ENCODE measurements at places on chromosomes 11 and 22. TPM values are rescaled to one million over a fixed set of nuclear protein-coding genes. Genes with fewer than 3 reads are reported as not detected.

Gene UNC93B1
- 21.5 TPM for total RNA-seq

Gene CNGA4
- not detected for total RNA-seq

Gene TRIM22
- 104 TPM for total RNA-seq

Gene OAF
- total RNA-seq = 1.2 TPM

Gene HTR3A
- total RNA-seq = not detected

Gene C11orf87
- not detected for total RNA-seq

Gene OR10D3
- not detected for total RNA-seq

Gene AQP11
- 0.48 TPM for total RNA-seq

Gene HNRNPUL2
- 56.0 TPM for total RNA-seq

Gene MRGPRX3
- total RNA-seq = not detected

Gene KCNQ1
- 10.7 TPM for total RNA-seq

Gene RHOD
- 0.57 TPM for total RNA-seq

Gene ISX
- not detected for total RNA-seq

Gene ABCC8
- total RNA-seq = not detected

Gene SOX6
- total RNA-seq = not detected

Gene ELMOD1
- total RNA-seq = 0.12 TPM

DNA sequence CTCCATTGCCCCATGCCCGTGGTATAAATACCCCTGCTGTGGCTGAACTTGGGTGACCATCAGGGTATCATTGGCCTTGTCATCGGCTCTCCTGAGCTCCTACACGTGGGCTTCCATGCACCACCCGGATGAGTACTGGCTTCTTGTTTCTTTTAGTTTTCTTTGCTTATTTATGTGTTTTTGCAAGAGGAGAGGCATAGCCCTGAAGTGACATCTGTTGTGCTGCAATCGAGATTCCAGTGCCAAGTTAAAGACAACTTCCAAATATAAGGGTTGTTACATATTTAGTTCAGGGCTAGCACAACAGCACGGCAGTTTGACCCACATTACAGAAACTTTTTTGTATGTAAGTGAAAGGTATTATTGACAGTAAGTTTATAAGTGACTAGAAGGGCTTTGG is 1087.1 kb downstream of the TBC1D22A start:
- no peak for DNase-seq

- no peak for DNase-seq
Observed at GRCh38 chr11:33842236-33842915, 49.5 kb downstream of the LMO2 start.

DNA sequence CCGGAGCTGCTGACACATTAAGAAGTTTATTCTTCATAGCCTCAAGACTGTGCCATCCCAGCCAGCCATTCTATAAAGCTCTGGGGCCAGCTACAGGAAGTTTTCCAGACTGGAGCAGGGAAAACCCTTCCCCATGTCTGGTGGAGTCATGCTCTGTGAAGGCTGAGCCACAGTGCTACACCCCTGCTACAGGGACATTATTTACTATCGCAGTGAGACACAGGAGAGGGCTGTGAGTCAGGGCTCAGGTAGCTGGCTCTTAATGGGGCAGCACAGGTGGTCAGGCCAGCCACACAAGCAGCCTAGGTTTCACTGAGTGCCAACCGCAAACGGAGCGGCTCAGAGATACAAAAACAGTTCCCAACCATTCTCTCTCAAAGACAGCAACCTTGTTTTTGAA is 12.1 kb downstream of the HPS4 start:
- DNase-seq = no peak

- DNase-seq = no peak
Observed at GRCh38 chr11:27179334-27179733, 138.7 kb downstream of the BBOX1 start.

- DNase-seq = no peak
Observed at GRCh38 chr22:28544431-28544868, 135.2 kb downstream of the TTC28 start.

DNA sequence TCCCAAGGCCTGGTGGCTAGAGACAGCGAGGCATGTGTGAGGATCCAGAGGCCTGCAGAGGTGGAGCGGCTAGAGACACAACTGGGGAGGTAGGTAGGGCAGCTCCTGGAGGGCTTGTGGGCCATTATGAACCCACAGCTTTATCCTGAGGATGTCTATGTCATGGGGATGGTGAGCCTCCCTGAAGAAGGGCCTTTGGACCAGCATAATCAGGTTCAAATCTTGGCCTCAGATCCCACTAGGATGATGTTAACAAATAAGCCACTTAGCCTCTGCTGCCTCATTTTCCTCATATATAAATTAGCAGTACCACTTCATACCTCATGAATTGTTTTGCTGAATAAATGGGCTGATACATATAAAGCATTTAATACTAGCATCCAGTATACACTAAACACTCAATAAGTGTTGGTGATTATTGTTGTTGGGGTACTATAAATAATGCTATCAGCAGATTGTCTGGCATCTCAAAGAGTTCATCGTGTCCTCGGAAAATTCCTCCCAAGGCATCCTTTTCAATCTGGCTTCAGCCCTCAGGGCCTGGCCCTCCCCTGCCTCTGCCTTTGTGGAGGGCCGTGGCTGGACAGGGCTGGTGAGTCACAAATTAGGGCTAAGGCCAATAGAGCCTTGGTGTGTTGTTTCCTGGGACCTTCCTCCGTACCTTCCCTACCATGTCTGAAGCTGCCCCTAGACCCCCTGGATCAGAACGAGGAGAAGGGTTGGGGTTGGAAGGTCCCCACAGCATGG is 30.9 kb upstream of the LRRC32 start:
- DNase-seq = no peak

DNA sequence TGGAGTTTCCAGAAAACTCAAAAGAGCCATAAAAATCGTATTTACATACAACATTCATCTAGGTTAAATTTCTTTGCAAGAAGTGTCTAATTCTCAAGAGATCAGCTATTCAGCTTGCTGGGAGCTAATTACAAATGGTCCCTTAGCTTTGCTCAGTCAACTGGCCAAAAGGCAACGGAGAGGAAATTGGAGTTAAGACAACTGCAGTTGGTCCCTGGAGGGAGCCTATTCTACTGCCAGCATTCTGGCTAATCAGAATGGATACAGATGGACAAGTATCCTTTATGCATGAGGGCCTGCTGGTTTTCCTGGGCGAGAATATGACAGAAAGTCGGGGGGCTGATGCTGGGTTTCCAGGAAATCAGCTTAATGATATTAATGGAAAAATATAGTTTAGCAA is 45.5 kb downstream of the KCNJ1 start:
- no peak for DNase-seq

- DNase-seq = no peak
Observed at GRCh38 chr22:25327018-25327755, 107.7 kb downstream of the CRYBB2 start.

DNA sequence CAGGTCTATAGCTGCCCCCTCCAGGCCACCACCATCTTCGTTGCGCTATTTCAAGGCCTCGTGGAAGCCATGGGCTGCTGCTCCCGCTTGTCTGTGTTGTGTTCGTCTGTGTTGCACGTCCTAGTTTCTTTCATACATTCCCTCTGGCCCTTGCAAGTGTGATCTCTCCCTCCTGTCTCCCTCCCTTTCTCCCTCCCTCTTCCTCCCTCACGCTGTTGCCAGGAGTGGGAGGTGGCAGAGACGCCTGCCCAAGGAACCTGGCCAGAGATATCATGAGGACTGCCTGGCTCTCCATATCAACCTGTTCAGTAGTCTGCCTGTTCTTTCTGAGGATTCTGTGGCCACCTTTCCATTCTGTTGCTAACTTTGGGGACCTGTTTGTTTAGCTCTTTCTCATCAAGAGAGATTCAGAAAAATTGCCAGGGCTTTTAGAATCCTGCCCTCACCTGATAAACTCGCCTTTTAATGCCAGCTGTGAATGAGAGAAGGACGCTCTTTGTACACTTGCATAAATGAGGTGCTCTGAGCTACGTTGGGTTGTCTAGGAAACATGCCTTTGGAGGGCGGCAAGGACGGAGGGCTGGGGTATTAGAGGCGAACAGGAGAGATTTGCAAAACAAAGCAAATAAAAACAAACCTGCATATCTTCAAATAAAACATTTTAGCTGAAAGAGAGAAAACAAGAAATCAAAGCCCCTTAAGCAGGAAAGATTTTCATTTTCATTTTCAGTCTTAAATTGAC is 185.2 kb downstream of the TBC1D22A start:
- DNase-seq = no peak

- no peak for DNase-seq
Observed at GRCh38 chr22:31747441-31747840, 2.5 kb downstream of the PRR14L start.

DNA sequence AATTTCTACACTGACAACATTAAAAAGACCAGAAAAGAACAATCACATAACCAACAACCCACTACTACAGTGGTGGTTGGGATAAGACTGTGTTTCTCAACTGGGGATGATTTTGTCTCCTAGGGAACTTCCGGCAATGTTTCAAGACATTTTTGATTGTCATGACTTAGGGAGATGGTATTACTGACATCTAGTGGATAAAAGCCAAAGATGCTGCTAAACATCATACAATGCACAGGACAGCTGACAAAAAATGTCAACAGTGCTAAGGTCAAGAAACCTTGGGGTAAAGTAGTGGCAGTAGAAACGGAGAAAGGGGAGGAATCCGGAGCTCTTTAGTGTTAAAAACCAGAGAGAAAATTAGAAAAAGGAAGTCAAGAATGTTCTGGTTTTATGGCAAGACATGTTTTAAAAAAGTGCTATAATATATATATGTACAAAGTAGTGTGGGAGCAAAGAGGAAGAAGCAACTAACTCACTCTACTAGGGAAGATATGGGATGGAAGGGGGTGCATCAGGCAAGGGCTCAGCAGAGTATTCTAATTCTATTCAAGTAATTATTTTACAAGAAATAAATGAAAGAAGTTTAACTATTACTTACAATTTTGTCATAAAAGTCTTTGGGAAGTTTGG is 37.2 kb downstream of the CKAP5 start:
- DNase-seq = no peak

DNA sequence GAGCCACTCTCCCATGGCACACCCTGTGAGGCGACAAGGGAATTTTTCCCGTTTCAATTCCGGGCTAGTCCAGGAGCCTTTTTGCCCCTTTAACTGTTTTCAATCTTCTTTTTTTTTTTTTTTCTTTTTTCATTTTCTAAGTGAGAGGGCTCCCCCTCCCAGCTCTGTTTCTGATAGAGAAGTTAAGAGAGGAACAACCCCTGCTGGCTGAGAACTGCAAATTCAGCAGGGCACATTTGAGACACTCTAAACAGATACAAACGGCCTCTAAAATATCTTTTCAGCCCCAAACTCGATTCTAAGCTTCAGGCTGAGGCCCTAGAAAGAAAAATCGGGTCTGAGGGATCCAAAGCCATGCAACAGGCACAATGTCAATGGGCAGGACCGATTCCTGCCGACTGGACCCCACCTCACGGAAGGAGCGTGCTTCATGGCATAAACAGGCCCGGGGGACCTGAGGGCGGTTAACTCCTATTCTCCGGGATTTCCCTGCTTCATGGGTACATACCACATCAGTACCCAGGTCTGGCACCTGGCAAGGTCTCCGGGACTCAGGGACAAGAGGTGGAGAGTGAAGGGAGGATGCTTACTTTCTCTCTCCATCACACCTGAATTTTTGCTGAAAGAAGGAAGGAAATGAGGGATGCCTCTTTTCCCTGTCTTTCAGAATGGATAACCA is 627.5 kb downstream of the BUD13 start:
- DNase-seq = no peak

DNA sequence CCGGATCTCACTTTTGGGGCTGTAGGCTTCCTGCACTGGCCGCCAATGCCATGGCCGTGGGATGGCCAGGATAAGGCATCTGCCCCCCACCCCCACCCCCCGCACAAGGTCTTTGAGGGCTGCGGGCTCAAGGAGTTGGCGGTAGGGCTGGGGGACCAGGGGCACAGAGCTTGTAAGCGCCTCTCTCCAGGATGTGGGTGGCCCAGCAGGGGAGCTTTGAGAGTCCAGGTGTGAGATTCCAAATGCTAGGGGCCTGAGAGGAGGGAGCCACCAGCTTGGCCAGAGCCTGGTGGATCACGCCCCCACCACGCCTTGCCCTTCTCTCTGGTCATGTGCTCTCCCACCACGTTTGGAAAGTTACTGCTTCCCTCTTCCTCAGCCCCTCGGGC is 5.0 kb downstream of the CD81 start:
- DNase-seq = no peak

- no peak for DNase-seq
Observed at GRCh38 chr11:129790106-129790505, 25.5 kb upstream of the TMEM45B start.

DNA sequence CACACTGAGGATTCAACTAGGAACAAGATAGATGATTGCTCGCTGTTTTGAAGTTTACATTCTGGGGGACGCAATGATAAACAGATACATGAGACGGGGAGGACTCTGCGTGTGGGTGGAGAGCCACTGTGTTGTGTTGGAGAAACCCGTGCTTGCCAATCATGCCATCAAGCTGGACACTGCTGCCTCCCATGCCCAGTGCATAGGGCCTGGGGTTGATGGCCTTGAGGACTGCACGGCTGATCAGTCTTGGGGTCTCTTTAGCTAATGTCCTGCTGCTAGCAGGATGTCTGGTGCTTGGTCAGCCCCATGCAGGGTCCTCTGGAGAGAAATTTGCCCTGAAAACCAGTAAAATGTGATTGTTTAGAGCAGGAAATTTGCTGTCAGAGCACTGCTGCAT is 221.2 kb upstream of the B3GAT1 start:
- DNase-seq = no peak

DNA sequence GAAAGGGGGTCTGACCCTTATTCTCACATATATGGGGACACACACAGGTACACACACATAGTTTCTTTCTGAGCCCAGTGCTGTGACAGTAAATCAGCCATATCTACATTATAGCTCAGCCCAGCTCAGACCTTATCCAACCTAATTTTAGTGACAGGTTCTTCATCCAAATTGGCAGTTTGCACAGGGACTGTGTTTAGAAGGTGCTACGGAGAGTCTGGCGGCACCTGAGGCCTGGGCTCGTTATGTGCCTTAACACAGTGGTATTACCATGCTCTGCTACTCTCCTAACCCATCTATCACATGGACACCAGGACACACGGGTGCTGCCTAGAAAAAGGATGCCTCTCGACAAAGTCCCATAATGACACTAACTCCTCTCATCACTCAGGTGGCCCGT is 109.3 kb downstream of the GALNT18 start:
- DNase-seq = no peak

GRCh38 chr11:61922539-61922938 is 5.2 kb upstream of the RAB3IL1 start:
- DNase-seq = no peak

- no peak for DNase-seq
Observed at GRCh38 chr11:70247042-70247709, 23.3 kb upstream of the PPFIA1 start.

DNA sequence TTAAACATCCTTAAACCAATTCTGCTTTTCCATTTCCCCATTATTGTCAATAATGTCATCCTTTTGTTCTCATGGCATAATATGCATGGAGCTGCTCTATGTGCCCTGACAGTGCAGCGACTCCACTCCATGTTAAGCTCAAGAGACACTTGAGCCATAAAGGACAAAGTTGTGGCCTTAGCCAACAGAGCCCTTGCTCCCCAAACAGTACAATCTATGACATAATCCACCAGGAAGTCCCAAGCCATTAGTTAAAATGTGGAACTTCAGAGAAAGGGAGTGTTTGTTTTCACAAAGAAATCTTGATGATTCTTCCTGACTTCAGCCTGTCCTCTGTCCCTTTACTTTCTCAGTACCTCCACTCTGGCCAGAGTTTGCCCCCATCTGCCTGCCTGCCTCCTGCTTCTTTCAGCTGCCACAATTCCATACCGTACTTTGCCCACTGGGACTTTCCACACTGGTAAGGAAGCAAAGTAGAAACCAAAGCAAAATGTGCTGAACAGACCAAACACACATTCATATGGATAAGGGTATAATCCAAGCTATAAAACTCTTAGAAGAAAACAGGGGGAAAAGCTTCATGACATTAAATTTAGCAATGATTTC is 46.3 kb upstream of the ZC3H12C start:
- no peak for DNase-seq

All from activated CD4-positive, alpha-beta memory T cell treated with anti-CD3 and anti-CD28 coated beads for 36 hours (primary cell).